Pons (tissue), 1 donor: ENCODE measurements at places on chromosomes 13 and 19.

DNA sequence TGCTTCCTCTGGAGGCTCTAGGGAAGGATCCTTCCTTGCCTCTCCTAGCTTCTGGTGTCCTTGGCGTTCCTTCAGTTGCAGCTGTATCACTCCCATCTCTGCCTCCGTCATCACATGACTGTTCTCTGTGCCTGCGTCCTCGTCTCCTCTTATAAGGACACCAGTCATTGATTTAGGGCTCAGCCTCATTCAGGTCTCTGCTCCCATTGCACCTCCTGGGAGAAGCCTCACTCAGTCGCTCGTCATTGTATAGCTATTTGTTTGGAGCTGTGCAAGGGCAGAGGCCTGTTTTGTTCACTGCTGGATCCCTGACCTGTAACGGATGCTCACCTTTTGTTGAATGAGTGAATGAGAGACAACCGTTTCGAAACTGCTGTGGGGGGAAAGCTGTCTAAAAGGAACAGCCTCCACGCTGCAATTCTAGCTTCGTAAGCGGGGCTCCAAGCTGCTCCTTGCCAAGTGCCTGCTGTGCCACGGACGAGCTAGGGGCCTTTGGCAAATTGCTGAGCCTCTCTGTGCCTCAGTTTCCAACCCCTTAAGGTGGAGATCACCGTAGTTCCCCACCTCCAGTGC, 17.2 kb downstream of the BRSK1 start:
- peak; percentile 59 for DNase-seq

DNA sequence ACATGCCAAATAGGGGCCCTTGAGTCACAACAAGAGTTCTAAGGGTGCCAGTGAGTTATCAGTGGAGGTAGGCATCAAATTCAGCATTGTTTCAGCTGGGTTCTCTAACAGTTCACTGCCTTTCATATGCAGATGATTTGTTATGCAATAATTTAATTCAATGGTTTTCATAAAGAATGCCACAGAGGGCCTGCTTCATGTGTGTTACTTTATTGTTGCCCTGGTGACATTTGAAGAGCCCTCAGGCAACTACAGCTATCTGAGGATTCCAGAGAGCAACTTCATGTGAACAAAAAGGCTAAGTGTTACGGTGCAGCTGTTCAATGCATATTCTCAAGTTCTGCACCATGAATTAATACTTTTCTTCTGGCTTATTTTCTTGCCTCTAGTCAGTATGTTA, 43.1 kb upstream of the STARD13 start:
- no peak for DNase-seq

DNA sequence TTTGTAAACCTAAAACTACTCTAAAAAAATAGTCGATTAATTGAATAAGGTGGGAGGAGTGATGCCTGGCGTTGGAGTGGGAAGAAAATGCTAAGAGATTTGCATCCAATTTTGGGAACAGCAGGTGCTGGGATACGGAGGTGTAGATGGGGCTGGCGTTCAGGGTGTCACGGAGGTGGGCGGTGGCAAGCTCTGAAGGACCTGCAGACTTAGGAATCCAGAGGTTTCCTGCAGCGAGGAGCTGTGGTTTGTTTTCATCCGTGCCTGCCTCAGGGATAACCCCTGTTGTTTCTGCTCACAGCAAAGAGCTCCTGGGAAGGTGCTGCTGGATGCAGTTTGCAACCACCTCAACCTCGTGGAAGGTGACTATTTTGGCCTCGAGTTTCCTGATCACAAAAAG, 166.4 kb upstream of the RNF113B start:
- DNase-seq = no peak

DNA sequence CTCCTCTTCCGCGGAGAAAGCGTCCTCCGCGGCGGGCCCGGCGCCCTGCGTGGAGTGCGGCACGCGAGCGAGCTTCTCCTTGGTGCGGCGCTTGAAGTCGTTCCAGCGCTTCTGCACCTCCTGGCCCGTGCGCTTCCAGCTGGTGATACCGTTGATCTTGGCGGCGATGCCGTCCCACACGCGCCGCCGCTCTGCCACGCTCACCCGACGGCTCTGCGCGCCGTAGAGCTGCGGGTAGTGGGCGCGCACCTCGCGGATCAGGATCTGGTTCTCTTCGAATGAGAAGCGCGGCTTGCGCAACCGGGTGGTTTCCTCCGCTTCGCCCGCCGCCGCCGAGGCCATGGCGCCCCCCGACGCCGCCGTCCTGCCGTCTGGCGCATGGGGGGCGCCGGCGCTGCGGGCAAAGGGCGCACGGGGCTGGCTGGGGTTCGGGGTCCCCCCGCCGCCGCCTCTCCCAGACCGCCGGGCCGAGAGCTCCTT, 941 bp downstream of the MYPOP start:
- DNase-seq = no peak

GRCh38 chr13:44873461-44873860, 115.8 kb downstream of the NUFIP1 start:
- DNase-seq = no peak

GRCh38 chr13:114309806-114310410, 4.4 kb upstream of the CHAMP1 start:
- DNase-seq = no peak

GRCh38 chr13:67229481-67230403, at the start of gene PCDH9:
Gene PCDH9 (minus strand): TSS chr13:67230336. CDS start chr13:67228440, 1,896 bp downstream.
- no peak for DNase-seq

GRCh38 chr13:57640607-57641006, 9.1 kb downstream of the PCDH17 start:
- DNase-seq = peak; percentile 80

DNA sequence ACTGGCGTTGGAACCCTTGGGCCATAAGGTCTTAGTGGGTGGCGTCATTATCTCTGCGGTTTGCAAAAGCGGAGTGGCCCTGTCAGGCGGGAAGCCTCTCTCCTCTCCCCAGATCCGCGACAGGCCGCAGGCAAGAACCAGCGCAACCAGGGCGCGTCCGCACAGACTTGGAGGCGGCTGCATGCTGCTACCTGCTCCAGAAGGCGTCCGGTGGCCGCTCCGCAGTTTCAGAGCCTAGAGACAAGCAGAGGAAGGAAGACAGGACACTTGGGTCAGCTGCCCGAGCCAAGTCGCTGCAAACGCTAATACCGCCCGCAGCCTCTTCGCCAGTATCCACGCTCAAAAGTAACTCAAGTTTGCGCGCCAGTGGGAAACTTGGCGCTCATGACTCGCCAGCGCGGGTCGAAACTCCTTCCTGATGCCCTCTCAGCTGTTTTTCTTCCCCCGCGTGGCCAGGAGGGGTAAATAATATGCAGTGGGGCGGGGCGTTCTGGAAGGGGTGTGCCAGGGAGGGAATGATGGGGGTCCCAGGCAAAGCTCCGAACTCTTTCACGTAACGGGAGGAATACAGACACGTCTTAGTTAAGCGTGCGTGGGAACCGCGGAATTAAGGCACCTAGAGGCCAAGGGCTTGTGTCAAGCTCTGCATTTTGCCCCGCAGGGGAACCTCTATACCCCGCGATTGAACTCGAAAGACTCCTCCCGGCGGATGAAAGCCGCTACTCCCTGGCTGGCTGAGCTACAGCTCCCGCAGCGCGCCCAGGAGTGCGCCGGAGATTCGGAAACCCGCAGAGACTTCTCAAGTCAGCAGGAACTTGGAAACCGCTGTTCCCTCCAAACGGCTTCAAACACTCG, at the start of gene EDNRB:
TSS of gene EDNRB (minus strand) at position 441 of the 855 bp plus-strand sequence. CDS start at position 183, 258 bp downstream.
- DNase-seq = peak; percentile 32

GRCh38 chr13:27310946-27311345, 40.3 kb downstream of the RASL11A start:
- peak; percentile 45 for DNase-seq

GRCh38 chr19:4502282-4503131, 15.8 kb downstream of the PLIN4 start:
- DNase-seq = no peak

- DNase-seq = no peak
Observed at GRCh38 chr19:18234194-18234593, 8.0 kb upstream of the PDE4C start.

DNA sequence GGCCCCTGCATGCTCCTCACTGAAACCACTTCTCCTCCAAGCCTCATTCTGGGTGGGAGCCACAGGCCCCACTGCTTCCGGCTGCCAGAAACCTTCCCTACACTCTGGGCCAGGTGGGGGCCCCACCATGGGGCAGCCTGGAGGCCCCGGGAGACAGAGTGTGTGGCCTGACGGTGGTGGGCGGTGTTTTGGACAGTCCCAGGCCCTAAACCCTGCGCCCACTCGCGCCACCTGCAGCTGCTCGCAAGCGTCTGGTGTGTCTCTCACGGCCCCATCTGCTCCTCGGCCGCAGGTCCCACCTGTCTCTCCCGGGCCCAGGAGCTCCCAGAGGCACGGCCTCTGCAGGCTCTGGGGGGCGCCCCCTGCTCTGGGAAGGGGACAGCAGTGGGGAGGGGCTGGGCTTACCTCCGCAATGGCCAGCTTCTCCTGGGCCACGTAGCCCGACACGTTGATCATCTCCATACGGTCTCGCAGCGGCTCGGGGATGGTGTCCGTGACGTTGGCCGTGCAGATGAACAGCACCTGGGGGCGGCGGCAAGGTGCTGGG, 5.6 kb downstream of the RPL36 start:
- DNase-seq = no peak

DNA sequence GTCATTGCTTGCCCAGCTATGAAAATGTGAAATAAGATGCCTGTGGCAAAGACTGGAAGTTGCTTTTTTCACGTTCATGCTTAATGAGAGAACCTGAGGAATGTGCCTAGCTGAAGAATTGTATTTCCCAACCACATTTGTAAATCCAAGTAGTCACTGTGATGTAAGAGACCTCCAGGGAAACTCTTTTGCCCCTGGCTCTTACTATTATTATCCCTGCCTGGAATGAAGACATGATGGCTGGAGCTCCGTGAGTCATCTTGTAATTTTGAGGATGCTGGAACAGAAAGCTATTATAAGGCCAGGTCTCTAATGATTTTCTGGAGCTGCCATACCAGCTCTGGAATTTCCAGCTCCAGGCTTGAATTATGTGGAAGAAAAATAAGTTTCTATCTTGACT, 894.3 kb downstream of the DIAPH3 start:
- DNase-seq = no peak

DNA sequence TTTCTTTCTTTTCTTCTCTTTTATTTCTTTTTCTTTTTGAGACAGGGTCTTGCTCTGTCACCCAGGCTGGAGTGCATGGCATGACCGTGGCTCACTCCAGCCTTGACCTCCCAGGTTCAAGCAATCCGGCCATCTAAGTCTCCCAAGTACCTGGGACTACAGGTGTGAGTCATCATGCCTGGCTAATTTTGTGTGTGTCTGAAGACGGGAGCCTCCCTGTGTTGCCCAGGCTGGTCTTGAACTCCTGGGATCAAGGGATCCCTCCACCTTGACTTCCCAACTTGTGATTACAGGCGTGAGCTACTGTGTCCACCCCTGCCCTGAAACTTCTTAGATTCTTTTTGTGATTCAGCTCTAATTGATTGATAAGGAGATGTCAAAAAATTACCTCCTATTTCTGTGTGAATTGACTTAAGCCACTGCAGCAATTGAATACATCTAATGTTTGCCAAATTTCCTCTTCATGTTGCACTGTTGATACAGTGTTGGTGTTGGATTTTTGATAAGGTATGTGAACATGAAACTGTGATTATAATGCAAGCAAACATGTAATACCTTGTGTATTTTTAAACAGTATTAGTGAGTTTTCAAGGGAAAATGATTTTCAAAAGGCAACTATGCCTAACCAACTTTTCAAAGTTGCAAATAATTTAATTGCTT, 22.6 kb downstream of the KLF5 start:
- no peak for DNase-seq

DNA sequence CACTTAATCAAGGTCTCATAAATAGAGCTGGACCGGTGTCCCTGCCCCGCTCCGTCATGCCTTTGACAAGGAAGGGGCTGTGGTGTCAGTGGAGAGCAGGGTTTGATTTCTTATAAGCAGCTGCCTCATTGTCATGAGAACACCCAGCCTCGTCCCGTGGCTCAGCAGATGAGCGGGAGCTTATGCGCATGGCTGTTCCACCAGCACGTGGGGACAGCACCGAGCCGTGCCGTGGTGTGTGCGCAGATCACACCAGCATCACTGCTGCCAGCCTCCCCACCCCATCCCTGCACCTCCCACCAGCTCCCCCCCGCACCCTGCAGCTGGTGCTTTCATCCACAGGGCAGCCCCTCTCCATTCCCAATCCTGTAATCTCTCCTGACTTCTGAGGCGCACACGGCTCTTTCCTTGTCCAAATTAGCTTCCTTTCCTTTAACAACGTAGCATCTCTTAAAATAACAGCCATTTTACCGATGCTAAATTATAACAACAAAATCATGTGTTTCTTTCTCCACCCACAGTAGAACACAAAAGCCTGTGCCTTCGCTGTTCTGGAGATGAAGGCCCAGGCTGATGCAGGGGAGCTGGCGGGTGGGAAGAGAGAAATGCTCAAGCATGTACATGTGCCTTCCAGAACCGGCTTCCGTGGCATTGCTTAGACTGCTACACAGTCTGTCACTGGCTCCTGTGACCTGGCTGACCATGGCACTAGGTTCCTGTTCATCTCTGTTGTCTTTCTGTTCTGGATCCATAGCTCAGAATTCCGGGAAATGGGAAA, 96.8 kb downstream of the RAB20 start:
- DNase-seq = no peak

- DNase-seq = no peak
Observed at GRCh38 chr13:104301171-104301975, 1235.2 kb upstream of the SLC10A2 start.

GRCh38 chr19:41905273-41906002, 22.5 kb downstream of the ARHGEF1 start:
- DNase-seq = no peak

DNA sequence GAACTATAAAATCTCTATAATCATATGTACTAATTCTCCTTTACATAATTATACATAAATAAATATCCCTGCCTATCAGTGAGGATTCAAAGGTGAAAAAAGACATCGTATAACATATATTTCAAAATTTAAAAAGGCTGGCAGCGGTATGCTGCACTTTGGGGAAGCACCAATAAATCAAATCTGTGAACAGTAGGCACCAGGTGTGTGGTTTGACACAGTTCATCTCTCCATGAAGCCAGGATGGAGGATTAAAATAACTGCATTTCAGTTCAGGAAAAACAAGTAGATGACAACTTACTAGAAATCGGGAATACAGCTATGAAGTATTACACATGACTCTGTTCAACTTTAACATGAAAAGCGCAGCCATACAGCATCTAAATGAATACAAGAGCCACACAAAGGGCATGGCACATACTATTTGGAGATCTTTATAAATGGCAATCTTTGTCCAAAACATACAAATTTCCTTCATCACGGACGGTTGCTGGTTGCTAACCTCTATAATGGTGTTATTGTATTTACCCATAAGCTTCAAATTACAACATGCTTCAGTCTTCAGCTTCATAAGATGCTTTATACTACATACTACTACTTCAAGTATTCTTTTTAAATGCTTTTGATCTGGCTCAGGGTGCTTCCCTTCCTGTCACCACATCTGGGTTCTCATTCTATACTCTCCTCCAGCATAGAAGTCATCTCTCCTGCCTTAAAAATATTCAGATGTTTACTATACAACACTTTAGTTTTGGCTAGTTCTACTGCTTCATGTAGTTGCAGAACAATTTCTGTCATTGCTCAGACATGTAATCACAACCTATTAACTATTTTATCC, 128.7 kb downstream of the KLF12 start:
- no peak for DNase-seq

DNA sequence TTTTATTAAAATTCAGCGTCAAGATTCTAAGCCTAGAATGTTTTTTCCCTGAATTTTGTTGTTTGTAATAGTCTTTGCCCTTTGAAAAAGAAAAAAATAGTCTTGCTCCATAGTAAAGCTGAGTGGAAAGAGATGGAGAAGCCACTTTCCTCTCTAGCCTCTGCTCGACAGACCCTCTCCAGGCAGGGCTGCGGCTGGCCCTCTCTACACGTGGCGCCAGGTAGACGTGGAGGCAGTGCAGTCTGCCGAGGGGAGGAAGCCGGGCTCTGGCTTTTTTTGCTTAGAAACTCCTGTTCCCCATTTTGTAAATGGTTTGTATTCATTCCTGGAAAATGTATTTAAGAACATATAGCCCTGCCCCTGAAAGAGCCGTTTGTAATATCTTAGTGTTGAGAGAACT, 35.3 kb downstream of the MPHOSPH8 start:
- no peak for DNase-seq
